GDM1 (cell line): ENCODE measurements at places on chromosomes 13 and 19.

- no peak for DNase-seq
These were observed 17.7 kb downstream of the MIER2 start for GRCh38 chr19:326871-327270.

DNA sequence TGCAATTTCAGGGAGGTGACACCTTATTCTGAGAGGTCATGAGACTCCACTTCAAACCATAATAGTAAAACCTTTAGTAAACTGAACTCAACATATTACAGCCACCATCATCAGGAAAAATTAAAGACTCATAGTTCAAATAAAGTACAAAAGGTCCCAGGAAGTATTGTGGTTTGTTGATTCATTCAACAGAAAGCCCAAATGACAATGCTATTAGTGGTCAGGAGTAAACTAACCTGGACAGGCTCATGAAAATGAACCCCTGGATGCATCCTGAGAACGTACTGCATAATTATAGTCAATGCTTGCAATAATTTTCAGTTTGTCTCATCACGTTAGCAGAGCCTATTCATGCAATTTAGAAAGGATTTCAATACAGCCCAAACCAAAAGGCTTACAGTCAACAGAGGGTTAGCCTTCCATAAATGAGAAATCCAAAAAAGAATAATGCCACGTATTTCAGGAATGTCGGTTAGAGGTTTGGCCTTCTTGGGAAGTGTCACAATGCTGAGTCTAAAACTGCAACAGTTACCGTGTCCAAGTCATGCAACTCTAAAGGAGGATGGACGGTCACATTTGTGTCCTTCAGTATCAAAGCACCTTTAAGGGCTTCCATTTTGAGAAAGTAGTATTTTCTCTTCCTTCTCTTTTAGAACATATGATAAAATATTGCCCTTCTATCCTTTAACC is 280.8 kb downstream of the ABCC4 start:
- no peak for DNase-seq

DNA sequence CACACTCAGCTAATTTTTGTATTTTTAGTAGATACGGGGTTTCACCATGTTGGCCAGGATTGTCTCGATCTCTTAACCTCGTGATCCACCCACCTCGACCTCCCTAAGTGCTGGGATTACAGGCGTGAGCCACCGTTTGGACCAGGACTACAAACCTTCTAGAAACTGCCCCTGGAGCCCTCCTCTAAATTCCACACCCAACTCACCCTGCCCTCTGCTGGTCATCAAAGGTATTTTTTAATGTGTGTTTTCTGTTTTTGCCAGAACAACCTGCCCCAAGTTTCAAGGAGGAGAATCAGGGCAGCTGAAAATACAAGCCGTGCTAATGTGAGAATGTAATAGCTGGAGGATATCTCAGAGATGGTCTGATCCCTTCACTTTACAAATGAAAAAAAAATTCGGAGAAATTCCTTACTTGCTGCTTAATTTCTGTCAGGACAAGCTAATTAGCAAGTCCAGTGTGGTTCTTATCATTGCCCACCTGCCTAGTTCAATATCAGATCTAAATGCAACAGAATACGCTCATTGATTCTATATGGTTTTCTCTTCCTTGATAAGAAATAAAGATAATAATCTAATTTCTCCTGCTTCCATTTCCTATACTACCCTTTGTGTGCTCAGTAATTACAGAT is 4.1 kb downstream of the ATP8A2 start:
- no peak for DNase-seq

- DNase-seq = no peak
These were observed 50.4 kb downstream of the C13orf46 start for GRCh38 chr13:113923376-113924063.

DNA sequence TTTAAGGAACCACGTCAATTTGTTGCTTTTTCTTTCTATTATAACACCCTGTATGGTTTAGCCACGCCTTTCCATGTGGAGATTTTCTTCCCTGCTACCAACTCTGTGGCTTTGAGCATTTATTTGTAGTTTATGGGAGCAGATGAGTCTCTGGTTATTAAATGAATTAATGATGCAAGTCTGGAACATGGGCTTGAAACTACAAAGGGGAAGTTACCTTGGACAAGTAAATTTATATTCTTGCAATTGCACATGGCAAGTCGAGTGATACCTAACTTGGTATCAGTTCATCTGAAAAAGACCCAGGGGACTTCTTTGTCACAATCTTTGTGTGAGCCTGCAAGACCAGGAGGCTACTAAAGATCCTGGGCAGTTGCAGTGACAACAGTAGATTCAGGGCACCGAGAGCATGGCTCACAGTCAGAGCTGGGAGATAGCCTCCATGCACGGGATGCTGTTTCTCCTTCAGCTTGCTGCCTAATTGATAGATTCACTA is 24.4 kb downstream of the B3GLCT start:
- DNase-seq = no peak

- DNase-seq = no peak
These were observed 27.4 kb downstream of the UBAC2 start for GRCh38 chr13:99227909-99228688.

DNA sequence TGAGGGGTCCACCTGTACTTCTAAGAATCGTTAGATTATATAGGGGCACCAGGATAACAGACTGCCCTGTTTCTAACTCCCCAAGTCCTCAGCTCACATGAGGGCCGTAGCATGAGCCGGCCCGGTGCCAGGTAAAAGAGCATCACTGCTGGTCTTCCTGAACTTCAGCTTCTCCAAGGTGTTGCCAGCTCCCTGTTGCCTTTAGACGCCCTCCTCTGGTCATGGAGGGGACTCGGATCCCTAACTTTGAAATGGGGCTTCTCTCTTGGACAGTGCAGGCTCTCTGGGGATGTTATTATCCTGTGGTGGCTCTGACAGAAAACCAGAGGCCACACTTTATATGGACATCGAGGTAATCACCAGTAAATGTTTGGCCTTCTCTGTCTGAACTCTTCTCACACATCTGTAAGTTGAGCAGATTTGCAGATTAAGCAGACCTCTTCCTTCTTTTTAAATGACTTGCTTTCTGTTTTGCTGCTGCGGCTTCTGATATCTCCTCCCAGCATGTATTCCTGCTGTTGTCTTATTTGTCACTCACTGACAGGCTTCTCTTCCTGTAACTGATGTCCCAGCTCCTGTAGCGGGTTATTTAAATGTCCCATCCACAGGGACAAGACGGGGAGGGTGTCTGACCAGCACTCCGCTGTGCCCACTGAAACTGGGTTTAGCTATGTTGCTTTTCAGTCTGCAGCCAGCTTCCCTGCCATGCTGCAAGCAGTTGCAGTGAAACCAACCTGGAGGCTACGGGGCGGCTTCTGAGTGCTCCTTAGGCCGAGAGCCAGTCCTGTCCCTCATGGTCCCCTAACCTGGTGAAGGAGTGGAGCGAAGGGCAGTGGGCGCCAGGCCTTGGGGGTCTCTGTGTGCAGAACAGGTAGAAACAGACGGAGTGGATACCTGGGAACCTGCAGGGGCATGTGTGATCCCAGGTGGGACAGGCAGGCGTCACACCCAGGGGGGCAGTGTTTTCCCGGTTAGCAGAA is 39.2 kb downstream of the TSSK6 start:
- DNase-seq = no peak

GRCh38 chr13:41700790-41701310 is 243.5 kb downstream of the RGCC start:
- DNase-seq = peak; percentile 36

GRCh38 chr19:45079063-45079910 is at the start of gene GEMIN7:
Gene GEMIN7 (plus strand): TSS chr19:45079260. CDS start chr19:45090115, 10,855 bp downstream.
- peak; percentile 73 for DNase-seq

GRCh38 chr13:61275736-61276135 is 139.9 kb downstream of the PCDH20 start:
- DNase-seq = no peak

DNA sequence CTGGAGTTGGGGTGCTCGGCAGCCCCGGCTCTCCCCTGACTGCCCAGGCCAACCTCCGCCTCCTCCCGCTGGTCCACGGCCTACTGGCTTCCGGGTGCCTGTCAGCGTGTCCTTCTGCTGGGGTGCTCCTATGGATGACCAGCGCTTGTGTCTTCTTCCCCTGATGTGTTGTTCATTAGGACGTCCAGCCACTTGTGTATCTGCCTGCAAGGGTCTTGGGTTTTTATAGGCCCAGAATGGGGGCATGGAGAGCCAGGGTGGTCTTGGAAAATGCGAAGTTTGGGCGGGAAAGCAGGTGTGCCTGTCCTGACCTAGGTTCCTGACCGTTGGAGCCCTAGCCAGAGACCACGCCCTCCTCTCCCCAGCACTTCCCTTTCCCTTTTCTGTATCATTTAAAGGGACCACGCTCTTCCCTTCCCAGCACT is 139.8 kb downstream of the SLITRK5 start:
- no peak for DNase-seq

DNA sequence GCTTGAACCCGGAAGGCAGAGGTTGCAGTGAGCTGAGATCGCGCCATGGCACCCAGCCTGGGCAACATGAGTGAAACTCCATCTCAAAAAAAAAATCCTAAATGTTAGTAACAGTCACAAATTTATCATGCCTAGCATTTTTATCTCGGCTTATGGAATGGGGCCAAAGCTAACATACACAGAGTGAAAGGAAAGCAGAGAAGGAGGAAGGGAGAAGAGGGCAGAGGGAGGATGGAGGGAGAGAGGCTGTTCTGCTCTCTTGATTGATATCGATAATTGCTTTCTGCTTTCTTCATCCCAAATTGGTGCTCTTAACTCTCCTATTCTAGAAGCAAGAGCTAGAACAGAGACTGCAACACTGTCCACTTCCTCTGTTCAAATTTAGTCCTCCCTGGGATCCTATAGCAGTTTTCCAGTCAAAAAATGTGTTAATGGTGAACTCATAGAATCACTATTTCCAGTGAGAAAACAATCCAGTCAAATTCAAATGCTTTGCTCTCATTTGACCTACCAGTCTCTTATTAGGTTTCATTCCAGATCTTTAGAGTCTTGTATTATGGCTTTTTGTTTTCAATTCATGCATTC is 15.8 kb upstream of the TUBGCP3 start:
- DNase-seq = no peak

GRCh38 chr19:855566-856120 is 3.5 kb downstream of the ELANE start:
- DNase-seq = no peak

- no peak for DNase-seq
These were observed 391.2 kb downstream of the KLF12 start for GRCh38 chr13:73742982-73743381.

GRCh38 chr13:33910255-33910654 is 92.3 kb downstream of the RFC3 start:
- DNase-seq = no peak

GRCh38 chr13:29587645-29588044 is 7.8 kb downstream of the SLC7A1 start:
- DNase-seq = no peak

DNA sequence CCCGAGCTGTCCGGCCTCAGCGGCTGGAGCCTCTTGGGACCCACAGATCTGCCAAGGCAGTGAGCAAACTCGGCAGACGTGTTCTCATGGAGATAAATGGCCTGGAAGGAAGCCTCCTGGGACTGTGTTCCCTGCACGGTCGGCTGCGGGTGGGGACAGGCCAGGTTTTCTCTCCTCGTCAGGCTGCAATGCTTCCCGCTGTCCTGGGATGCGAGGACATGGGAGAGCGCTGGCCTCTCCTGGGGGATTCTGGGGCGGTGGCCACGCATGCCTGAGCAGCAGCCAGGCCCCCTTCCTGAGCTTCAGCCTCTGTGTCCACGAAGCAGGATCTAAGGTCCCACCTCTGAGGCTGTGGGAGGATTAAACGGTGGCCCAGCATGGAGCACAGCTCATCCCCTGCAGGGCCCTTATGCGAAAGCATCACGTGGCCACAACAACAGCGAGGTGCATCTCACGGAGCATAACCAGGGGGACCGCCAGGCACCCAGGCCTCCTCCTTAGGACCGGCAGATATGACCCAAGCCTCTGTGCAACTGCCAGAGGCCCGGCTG is 21.2 kb upstream of the C13orf46 start:
- DNase-seq = no peak

GRCh38 chr19:49814010-49814409 is 918 bp upstream of the FUZ start:
- DNase-seq = no peak

- DNase-seq = no peak
These were observed 30.9 kb upstream of the MED4 start for GRCh38 chr13:48125794-48126228.

- no peak for DNase-seq
These were observed 22.9 kb upstream of the SLC7A10 start for GRCh38 chr19:33248553-33248953.

DNA sequence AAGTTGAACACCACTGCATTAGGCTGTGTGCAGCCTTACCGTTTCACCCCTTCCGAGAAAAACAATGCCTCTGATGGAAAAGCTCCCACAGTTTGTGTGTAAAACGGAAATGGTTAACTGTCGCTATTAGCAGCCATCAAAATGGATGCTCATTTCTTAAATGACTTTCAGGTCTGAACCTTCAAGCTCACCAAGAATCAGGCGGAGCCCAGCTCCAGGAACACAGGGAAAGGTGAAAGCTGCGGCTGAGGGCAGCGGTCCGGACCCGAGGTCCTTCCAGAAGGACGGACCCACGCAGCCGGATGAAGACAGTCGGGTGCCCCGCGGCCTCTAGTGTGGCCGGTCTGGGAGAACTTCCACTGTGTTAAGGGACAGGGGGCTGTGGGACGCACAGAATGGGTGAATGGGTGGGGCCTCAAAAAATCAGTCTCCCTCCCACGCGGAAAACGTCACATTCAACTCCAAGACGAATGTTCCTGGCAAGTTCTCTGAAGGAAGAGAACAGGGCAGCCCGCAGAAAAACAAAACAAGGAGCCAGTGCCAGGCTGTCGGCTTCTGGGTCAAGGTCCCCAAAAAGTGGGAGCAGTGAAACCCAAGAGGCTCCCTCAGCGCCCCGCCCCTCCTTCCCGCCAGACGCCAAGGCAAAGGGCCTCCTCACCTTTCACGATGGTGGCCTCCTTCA is 4.9 kb downstream of the IRS2 start:
- no peak for DNase-seq

GRCh38 chr19:918481-919198 is 1.5 kb downstream of the KISS1R start:
- DNase-seq = no peak

- DNase-seq = no peak
These were observed 139.2 kb downstream of the TNFSF13B start for GRCh38 chr13:108408672-108409071.
